NCI-H82 (cell line): ENCODE measurements at places on chromosomes 5 and 9.
A peak's percentile ranks its signal among the peaks of the same experiment; 100 is the strongest.

GRCh38 chr5:131848662-131849061 lies 51.8 kb upstream of the FNIP1 start:
- no peak for DNase-seq

DNA sequence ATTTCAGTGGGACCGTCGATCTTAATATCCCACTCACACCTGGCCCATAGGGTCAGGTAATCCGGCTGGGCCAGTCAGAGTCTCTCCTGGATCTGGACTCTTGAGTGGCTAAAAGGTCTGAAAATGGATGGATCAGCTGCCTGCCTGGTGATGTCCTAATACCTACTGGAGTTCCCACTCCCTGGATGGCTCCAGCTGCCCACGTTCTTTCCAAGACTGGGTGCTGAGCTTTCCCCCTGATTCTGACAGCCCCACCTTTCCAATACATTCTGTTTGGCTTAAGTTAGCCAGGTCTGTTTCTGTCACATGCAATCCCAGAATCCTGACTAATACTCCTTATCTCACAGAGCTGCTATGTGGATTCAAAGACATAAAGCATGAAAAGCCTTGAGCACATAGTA lies 10.2 kb downstream of the SH3PXD2B start:
- peak; percentile 12 for DNase-seq

DNA sequence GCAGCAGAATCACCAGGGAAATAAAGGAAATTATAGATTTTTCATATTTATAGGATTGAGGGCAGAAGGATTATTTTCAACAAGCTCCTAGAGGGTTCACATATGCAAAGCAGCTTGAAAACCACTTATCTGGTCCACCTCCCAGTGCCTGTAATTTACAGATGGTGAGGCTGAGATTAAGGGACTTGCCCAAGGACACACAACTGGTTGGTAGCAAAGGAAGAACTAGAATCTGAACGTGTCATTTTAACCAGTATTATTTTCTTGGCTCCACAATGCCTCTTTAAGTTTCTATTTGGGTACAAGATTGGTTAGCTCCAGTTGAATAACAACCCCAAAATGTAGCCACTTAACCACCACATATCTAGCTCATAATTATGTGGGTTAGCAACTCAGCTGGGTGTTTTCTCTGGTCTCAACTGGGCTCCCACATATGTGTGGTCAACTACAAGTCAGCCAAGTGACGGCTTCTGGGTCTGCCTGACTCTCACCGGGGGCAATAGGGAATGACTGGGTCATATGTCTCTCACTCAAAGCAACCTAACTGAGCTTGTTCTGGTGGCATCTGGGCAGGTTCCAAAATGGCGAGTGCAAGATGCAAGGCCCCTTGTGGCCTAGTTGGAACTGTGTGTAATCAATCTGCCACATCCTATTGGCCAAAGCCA lies 127.7 kb downstream of the ZDHHC21 start:
- DNase-seq, result peak; percentile 45

- no peak for DNase-seq
Measured at GRCh38 chr5:141773779-141774562, 91.9 kb upstream of the ARAP3 start.

GRCh38 chr5:122130152-122130551 lies 806 bp downstream of the ZNF474 start:
- no peak for DNase-seq

DNA sequence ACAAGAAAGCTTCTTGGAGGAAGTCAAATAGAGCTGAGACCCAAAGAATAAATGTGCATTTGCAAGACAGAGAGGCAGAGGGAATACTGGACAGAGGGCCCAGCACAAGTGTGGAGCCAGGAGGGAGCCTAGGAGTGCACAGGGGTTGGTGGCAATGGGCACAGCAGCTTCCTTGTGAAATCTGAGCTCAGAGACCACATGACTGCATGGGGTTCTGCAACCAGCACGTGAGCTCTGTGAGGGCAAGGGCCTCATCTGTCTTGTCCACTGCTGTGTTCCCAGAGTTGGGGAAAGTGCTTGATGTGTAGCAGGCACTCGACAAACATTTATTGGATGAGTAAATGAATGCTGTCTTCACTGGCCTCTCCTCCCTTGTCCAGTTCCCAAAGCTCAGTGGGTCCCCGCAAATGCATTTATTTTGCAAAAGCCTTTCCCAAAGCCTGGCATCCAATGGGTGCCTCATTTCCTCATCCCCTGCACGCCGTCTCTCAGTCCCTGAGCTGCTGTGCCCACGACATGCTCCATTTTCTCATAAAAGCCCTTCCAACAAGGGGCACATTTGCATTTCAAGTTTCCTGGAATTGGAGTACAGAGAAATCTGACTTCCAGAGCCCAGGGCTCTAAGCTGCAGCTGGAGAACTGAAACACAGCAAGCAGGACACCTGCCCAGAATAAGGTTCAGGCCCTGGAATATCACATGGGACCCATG lies 58.5 kb downstream of the KCNIP1 start:
- no peak for DNase-seq

- no peak for DNase-seq
Measured at GRCh38 chr9:133729617-133730281, 8.4 kb downstream of the SARDH start.

DNA sequence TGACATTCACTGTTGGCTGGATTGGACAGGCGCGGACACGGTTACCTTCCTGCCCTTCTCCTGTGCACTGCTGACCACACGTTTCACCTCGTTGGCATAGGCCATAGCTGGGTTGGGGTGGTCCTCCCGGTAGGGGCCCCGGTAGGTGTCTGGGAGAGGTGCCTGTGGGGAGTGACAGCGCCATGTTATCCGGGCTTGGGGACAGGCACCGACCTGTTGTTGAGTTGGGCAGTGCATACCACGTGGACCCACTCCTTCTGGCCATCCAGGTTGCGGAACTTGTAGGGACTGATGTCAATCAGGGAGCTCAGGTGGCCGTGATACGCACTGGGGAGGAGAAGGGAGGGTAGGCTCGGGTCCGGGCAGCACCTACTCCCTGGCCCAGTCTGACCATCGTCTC lies 8.2 kb downstream of the PHYKPL start:
- no peak for DNase-seq

GRCh38 chr5:176995896-176996767 lies 10.4 kb downstream of the UIMC1 start:
- DNase-seq, result no peak
